GF-D8 (cell line): ENCODE measurements at places on chromosomes 2 and 18.

DNA sequence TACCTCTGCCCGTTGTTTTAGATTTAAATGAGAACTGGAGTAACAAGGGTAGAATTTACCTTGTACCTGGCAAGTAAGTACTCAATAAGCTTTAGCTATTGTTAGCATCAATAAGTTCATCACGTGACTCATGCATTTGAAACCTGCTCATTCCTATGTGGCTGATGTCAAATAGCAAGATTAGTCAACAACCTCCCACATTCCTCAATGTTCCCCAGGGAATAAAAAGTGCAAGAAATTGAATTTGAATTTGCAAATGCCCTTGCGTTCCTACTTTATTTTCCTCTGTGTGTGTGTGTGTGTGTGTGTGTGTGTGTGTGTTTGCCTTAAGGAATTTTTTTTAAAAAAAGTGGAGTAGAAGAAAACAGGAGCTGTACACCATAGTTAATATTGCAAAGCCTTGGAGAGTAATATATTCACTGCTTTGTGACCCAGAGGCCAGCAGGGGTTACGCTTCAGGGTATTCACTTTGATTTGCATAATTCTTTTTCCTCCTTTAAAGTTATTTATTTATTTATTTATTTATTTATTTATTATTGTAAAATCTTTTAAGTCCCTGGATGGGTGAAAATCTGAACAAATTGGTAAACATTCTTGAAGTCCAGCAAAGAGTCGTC is 43.9 kb upstream of the DNAH7 start:
- no peak for DNase-seq

DNA sequence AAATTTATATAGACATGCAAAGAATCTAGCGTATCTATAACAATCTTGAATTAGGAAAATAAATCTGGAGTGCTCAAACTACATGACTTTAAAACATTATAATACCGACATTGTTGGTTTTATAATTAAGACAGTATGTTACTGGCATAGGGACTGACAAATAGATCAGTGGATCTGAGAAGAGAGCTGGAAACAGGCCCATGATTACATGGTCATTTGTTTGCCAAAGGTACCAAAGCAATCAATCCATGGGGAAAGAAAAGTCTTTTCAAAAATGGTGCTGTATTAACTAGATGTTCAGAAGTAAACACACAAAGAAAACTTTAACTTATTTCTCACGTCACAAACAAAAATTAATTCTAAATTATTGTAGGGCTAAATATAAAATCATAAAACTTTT is 124.2 kb downstream of the BCL2L11 start:
- DNase-seq: no peak

DNA sequence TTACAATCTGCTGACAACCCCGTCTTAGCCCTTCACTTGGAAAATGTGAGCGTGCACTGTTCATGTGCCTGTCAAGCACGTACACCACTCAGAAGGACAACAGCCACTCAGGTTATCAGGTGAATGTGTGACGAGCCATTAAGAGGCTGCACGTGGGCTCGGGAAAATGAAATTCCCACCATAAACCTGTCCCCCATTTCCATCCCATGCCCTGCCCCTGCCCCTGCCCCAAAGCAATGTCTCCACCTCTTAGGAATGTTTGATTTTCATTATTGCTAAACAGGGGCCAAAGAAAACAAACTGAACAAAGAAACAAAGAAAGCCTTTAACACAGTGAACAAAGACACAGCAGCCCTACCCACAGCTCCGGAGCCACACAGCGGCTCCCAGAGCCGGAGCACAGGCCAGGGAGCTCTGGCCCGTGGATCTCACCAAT is 90.5 kb downstream of the TMEM18 start:
- DNase-seq: no peak

DNA sequence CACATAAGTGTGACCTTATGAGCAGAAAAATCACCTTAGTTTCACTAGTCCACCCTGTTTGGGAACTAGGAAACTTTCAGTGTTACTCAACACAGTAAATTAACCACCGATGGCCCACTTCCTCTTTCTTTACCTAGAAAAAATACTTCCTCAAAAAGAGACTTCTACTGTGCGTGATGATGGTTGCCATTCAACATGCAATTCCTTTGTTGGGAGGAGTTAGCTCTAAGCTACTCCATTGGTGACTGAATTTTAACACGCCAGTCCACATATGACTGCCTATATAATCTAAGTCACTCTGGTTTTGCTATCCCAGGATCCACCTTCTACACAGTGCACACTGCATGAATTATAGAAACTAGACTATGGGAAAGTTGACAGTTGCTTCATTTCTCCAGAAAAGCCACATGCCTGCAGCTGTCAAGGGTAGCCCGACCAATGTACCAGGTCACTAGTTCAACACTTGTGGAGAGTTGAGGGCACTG is 47.8 kb upstream of the REG3G start:
- peak; percentile 90 for DNase-seq

GRCh38 chr18:74982946-74983635 is 225.8 kb downstream of the PTGR3 start:
- no peak for DNase-seq

- DNase-seq: no peak
Measured at GRCh38 chr18:60984510-60984909, 348.7 kb upstream of the CDH20 start.

DNA sequence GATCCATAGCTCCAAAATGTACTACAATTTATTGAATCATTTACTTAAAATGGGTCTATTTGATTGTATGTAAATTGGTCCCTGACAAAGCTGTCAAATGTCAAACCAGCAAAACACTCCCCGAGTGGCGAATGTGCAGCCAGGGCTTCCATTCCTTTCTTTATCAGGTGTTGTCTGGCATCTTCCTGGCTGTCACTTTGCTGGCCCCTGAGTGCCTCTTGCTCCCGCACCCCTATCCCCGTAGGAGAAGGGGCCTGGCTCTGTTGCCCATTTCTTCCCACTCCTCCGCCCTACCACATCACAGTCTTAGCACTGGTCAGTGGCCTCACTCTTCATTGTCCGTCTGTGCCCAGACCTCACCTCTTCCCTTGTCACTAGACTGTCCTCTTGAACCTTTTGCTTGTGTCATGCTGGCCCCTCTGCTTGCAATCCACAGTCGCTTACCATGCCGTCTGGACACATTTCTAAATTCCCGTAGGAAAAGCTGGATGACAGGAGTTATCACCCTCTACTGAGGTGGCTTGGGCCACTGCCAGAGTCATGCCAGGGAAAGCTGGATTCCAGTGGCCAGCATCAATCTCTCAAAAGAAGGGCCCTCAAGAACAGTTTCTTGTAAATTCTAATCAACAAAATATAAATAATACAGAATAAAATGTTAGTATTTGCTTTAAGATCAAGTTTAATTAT is 15.4 kb downstream of the UBE2F start:
- no peak for DNase-seq

DNA sequence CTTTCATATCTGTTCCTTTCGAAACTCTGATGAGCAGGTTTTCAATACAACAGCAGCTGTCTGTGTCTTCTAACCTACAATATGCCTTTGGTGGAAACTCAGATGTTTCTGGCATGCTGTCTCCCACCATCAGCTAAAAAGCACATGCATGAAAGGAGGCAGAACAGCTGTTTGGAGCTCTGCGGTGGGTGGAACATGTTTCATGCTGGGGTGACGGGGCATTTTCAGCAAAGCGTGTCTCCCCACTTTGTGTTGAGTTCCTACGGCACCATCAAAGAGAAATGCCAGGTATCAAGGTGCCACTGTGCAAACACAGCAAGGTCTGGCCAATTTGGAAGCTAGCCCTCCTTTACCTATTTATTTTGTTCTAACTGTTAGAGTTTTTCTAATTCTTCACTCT is 290.1 kb downstream of the CLIP4 start:
- DNase-seq: no peak

GRCh38 chr2:165524720-165525119 is 55.2 kb downstream of the CSRNP3 start:
- no peak for DNase-seq

DNA sequence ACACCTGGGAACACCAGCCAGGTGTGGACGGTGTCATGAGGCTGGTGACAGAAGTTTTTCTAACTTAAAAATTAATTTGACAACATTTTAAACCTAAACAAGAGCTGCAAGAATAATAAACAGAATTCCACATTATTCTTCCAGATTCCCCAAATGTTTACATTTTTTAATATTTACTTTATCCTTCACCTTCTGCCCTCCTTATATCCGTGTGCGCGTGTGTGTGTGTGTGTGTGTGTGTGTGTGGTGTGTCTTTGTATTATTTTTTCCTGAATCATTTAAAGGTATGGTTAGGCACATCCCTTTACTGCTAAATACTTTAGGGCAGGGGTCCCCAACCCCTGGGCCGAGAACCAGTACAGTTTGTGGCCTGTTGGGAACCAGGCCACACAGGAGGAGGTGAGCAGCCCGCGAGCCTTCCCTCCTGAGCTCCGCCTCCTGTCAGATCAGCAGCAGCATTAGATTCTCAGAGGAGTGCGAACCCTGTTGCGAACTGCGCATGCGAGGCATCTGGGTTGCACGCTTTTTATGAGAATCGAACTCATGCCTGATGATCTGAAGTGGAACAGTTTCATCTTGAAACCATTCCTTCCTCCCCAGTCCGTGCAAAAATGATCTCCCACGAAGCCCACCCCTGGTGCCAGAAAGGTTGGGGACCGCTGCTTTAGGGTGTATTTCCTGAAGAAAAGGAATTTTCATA is 16.4 kb upstream of the IL1R2 start:
- no peak for DNase-seq

DNA sequence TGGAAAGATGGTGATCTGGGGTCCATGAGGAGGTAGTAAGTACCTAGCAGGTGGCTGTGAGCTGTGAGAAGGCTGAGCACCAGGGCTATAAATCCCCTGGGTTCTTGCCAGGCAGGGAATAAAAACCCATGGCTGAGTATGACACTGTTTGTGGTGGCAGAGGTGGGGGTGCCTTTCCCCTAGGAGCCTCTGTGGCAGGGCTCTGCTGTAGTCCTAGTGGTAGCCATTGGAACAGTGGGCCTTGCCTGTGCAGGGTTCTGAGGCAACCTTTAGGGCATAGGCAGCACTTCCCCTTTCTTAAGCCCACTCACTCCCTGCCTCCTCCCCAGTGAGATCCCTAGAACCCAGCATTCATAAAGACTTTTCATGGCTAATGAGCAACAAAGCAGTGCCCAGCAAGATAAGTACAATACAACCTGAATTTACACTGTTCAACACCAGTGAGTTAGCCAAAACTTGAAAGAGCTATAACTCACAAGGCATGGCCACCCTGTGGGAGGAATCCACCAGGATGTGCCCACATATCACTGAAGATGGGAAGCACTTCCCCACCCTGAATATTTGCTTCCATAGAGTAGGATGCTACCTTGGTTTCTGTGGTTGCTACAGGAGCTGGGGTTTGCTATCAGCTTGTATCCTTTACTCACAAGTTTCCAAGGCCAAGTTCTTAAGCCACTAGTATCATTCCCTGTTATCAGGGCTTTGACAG is 100.9 kb upstream of the NEUROD1 start:
- DNase-seq: no peak

GRCh38 chr2:74095632-74096031 is 52.1 kb downstream of the BOLA3 start:
- no peak for DNase-seq

DNA sequence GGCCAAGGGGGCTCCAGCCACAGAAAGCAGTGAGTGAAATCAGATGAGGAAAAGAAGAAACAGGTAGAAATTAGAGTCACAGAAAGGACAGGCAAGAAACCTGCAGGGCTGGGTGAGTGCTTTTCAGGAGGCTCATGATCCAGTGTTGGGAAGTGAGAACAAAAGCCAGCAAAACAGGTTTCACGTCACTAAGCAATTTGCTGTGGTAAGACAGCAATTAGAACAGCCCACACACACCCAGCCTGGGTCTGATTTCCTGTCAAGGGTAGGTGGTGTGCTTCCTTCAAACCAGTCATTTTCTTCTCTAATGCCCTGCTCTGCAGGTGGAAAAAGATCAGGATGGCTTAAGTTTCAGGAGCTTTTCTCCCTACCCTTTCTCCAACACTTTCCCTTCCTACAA is 52.9 kb upstream of the XDH start:
- no peak for DNase-seq

DNA sequence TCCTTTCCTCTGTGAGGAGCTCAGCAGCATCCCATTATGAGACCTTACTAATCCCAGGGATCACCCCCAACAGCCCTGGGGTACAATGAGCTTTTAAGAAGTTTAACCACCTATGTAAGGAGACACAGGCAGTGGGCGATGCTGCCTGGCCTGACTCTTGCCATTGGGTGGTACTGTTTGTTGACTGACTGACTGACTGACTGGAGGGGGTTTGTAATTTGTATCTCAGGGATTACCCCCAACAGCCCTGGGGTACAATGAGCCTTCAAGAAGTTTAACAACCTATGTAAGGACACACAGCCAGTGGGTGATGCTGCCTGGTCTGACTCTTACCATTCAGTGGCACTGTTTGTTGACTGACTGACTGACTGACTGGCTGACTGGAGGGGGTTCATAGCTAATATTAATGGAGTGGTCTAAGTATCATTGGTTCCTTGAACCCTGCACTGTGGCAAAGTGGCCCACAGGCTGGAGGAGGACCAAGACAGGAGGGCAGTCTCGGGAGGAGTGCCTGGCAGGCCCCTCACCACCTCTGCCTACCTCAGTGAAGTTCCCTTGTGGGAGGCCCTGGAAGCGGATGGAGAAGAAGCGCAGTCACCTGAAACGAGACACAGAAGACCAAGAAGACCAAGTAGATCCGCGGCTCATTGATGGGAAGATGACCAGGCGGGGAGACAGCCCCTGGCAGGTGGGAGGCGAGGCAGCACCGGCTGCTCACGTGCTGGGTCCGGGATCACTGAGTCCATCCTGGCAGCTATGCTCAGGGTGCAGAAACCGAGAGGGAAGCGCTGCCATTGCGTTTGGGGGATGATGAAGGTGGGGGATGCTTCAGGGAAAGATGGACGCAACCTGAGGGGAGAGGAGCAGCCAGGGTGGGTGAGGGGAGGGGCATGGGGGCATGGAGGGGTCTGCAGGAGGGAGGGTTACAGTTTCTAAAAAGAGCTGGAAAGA is 7.6 kb downstream of the PROC start:
- DNase-seq: no peak
